ENCODE measurements at places on chromosomes 5 and 9. TPM values are rescaled to one million over a fixed set of nuclear protein-coding genes. Genes with fewer than 3 reads are reported as not detected.
A peak's percentile ranks its signal among the peaks of the same experiment; 100 is the strongest.

The ZDHHC11 gene
- total RNA-seq: 1.3 TPM

The CAPSL gene
- not detected for total RNA-seq

The CAVIN4 gene
- total RNA-seq: 3.6 TPM

The DOCK8 gene
- total RNA-seq: 3.8 TPM

The NDFIP1 gene
- 54.3 TPM for total RNA-seq

The TBC1D9B gene
- total RNA-seq: 79.6 TPM

The SHOC1 gene
- total RNA-seq: not detected

The FAM53C gene
- 36.8 TPM for total RNA-seq

The ANGPTL2 gene
- 4.9 TPM for total RNA-seq

The ORM2 gene
- total RNA-seq: not detected

The GDA gene
- 0.04 TPM for total RNA-seq

The OSMR gene
- 46.7 TPM for total RNA-seq

The AUH gene
- 16.6 TPM for total RNA-seq

The GABBR2 gene
- total RNA-seq: 9.7 TPM

The GDNF gene
- 1.0 TPM for total RNA-seq

The SMIM33 gene
- total RNA-seq: not detected

The ALDH1B1 gene
- total RNA-seq: 87.2 TPM

GRCh38 chr5:103433211-103433610 lies 129.4 kb downstream of the NUDT12 start:
- no peak for DNase-seq

GRCh38 chr9:6405371-6405770 lies 7.6 kb upstream of the UHRF2 start:
- no peak for DNase-seq

DNA sequence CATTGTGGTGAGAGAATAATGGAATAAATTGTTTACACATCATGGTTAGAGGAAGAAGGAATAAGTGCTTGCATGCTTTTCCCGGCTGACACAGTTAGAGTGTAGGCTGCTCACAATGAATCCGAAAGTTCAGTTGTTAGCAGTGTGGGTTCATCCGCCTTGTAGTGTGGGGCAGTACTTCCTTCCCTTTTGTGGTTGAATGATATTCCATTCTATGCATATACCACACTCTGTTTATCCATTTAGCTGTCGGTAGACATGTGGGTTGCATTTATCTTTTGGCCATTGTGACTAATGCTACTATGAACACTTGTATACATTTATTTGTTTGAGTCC lies 84.0 kb downstream of the COL5A1 start:
- no peak for DNase-seq

GRCh38 chr5:154394307-154394706 lies 51.5 kb upstream of the SAP30L start:
- DNase-seq: no peak

DNA sequence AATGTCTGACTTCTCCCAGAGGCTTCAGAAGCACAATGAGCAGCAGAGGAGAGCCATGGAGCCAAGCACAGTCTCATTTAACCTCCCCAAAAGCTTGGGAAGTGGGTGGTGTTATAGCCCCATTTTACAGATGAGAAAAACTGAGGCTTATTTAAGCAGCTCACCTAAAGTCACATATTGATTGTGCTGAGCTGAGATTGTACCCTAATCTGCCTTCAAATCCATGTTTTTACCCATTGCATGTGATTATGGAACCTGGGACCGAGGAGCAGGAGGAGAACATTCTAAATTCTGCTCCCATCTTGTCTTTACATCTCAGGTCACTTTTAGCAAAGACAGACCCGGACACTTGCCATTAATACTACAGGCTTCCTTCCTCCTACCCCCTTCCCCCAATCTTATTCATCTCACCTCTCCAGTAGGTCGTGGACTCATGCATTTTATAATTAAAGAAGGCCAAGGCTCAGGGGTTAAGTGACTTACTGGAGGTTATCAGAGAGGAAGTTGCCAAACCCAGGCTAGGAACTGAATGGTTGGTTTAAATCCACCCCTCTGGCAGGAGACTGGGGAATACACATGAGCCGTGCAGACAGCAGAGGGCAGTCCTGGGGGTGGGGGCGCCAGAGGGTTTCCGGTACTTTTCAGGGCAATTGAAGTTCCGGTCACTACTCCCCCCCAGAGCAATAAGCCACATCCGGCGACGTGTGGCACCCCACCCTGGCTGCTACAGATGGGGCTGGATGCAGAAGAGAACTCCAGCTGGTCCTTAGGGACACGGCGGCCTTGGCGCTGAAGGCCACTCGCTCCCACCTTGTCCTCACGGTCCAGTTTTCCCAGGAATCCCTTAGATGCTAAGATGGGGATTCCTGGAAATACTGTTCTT lies 51.0 kb upstream of the IL17B start:
- no peak for DNase-seq

DNA sequence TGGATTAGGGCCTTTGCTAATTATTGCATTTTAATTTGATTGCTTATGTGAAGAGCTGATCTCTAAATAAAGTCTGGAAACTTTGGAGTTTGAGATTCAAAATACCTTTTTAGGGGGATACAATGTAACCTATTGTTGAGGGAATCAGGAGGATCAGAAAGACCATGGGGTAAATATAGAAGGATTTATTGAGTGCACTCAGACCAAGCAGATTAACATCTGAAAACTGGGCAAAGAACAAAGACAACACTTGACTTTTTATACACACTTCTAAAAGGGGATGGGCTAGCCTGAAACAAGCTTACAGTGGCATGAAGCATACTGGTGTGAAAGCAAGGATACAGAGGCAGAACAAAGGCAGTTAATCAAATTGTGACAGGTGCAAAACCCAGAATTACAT lies 174.3 kb downstream of the MRPS30 start:
- no peak for DNase-seq

DNA sequence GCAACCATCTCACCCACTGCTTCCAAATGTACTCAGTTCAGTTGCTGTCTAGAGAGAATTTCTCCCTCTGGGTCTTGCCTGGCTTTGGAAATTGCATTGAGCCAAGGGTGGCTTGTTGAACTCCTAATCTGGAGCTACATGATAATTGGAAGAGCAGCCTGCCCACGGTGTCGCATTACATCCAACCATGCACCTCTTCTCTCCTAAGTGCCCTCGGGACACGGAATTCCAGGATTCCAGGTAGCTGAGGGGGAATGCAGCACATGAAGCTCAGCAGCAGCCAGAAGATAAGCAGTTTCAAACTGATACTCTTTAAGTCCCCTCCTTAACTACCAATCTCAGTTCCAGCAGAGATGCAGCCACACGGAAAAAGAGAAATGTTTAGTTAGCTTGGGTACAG lies 509.4 kb upstream of the KLF4 start:
- no peak for DNase-seq

DNA sequence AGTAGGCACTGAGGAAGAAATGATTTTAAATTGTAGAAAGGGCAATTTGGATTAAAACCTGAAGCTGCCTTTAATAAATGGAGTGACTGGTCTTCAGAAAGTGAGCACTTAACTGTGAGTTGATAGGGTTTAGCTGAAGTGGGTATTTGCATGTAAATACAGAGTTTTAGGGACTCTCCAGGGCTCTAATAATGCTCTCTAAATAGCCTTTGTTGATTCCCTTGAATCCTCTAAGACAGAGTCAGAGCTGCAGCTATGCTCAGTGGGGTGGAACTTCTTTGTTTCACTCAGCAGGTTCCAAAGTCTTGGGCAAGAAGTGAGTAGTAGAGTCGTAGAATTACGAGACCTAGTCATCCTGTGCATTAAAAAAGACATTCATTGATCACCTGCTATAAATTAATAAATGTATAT lies 21.4 kb downstream of the GLRA1 start:
- no peak for DNase-seq

- no peak for DNase-seq
Measured at GRCh38 chr5:68932830-68933434, 160.9 kb upstream of the SLC30A5 start.

- no peak for DNase-seq
Measured at GRCh38 chr9:16752601-16753000, 117.9 kb downstream of the BNC2 start.

DNA sequence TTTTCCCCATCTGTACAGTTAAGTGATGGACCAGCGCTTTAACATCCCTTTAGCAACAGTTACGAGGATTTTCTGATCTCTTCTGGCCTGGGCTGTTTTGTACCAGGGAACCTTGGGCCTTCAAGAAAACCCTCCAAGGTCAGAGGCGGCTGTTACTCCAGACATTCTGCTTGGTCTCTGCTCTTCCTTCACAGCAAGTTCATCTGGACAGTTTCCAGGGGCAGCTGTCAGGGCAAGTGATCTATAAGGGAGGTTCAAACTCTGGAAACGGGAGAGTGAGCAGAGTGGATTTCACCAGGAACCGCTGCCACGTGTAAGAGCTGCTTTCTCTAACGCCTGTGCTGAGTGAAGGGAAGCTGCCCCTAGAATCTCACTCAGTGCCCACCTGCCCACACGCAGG lies 36.7 kb downstream of the ZNF618 start:
- no peak for DNase-seq

GRCh38 chr5:119943148-119943547 lies 313.8 kb downstream of the FAM170A start:
- no peak for DNase-seq

GRCh38 chr5:74575741-74576538 lies 64.6 kb downstream of the ENC1 start:
- peak; percentile 68 for DNase-seq

DNA sequence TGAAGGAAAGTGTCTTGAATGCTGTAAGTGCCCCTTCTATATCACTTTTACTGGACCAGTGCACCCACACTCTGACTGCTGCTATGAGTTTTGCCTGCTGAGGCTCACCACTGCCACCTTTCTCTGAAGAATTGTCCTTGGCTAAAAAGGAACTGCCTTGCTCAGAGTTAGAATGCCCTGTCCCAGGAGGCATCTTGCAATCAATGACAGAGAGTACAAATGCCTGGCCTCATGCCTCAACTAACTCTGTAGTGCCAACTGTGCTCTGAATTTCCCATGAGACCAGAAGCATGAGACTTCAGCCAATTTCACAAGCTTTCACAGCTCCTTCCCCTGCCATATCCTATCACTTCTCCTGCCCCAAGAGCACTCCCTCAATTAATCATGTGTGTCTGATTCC lies 569.7 kb downstream of the ZNF608 start:
- no peak for DNase-seq

DNA sequence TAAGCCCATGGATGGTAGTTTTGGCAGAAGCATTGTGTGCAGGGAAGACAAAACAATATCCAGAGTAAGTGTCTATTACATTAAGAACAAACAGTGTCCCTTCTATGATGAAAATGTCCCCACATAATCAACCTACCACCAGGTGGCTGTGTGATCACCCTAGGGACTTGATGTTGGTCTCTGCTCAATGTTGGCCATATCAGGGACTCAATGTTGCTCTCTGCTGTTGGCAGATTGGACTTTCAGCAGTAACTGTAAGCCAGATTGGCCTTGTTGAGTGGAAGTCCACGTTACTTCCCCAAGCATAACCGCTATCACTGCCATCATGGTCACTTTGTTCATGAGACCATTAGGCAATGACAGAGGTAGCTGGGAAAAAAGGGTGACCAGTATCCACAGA lies 52.8 kb upstream of the PRSS3 start:
- no peak for DNase-seq

DNA sequence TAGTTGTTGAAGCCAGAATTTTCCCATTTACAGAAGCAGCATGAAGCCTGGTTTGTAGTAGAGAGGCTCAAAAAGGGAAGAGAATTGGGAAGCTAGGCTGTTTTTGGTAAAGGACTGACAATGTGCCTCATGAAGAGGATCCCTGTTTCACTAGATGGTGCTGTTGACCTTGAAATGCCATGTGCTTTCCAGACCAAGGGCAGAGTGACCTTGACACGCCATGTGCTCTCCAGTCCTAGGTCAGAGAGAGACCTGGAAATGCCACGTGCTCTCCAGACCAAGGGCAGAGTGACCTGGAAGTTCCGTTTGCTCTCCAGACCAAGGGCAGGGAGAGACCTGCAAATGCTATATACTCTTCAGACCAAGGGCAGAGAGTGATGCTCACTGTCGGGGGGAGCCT lies 32.0 kb downstream of the UNC13B start:
- DNase-seq: no peak

DNA sequence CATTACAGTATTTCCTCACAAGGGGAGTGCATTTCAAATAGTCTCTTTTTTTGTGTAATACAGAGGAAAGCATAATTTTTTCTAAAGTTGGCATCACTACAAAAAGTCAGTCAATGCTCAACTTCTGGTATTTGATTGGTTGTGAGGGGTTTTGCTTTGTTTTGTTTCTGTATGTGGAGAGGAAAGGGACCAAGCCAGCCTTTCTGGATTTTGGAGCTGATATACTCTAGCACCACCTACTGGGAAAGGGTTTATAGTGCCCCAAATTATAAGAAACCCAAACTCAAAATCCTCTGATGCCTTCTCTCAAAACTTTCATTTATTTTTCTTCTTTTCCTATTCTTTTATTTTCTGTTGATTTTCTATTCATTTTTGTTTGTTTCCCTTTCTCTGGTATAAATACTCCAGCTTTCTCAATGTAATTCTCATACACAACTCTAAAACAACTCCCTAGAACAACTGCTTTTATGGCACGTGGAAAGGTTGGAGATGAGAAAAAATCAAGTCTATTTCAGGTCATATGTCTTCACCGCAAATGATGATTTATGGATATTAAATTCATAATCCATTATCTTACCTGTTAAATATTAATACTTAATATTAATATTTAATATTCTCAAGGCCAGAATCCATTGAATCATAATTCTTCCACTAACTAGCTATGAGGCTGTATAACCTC lies 69.5 kb upstream of the ANXA1 start:
- DNase-seq: no peak

- DNase-seq: no peak
Measured at GRCh38 chr9:28464481-28465216, 891.4 kb upstream of the C9orf72 start.

- DNase-seq: no peak
Measured at GRCh38 chr9:117485176-117485575, 70.3 kb upstream of the ASTN2 start.

DNA sequence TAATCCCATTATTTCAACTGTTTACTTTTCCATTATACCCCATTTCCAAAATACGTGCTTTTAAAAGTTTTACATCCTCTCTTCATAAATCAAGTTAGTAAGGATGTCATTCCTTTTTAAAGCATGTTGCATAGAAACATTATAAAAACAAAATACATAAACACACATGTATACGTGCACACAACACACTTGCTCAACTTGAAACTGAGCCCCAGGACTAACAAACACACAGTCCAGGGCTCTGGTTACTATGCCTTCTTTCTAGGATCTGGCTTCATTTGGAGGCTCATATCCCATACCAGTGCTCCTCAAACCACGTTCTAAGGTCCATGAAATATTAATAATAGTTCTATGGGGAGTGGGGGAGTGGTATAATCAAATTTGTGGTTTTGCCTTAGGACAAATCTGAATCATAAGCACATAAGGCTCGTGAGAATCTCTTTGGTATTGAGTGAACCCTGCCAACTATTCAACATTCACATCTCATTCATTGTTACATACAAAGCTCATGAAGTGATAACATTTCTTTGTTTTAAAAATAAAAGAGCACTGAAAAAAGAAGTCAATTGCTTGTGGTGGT lies 55.2 kb downstream of the NFIB start:
- no peak for DNase-seq

- DNase-seq: no peak
Measured at GRCh38 chr5:178467568-178468195, 122.5 kb downstream of the COL23A1 start.
